ENCODE measurements at places on chromosomes 2 and 18.

- no peak for DNase-seq
These were observed 2.2 kb downstream of the HMSD start for GRCh38 chr18:63951302-63951705.

GRCh38 chr2:232781765-232782164 lies 5.4 kb upstream of the KCNJ13 start:
- no peak for DNase-seq

DNA sequence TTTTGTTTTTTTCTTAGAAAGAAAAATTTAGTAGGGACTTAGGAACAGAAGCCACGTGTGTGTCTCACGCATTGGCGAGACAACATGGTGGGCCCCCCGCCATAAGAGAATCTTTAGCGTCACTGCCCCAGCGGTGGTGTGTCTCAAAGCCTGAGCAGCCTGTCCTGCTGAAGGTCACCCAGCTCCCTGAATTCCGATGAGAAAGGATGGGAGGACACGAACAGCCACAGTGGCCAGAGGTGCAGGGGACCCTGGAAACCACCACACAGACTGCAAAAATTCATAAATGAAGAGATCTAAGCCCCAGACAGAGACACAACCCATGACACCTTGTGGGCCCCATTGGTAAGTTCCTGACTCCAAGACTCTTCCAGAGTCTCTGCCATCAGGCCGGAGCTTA lies 266.1 kb upstream of the RAB6C start:
- no peak for DNase-seq

- DNase-seq: no peak
These were observed 38.5 kb downstream of the ANO7 start for GRCh38 chr2:241226723-241227572.

DNA sequence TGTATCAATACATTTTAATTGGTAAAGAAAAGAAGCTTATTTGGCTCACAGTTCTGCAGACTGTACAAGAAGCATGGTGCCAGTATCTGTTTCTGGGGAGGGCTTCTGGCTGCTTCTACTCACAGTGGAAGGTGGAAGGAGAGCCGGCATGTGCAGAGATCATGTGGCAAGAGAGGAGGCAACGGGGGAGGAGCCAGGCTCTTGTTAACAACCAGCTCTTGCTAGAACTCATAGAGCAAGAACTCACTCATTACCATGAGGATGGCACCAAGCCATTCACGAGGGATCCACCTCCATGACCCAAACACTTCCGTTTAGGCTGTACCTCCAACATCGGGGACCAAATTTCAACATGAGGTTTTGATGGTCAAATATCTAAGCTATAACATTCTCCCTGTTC lies 7.5 kb downstream of the PARD6G start:
- DNase-seq: no peak

All from RWPE2 (cell line).